ENCODE measurements at places on chromosomes 7 and 10. TPM values are rescaled to one million over a fixed set of nuclear protein-coding genes. Genes with fewer than 3 reads are reported as not detected.

- no peak for DNase-seq
Measured at GRCh38 chr10:88127269-88127668, 263.8 kb downstream of the PTEN start.

GRCh38 chr7:1103789-1104515 lies 16.0 kb downstream of the GPER1 start:
- no peak for DNase-seq

DNA sequence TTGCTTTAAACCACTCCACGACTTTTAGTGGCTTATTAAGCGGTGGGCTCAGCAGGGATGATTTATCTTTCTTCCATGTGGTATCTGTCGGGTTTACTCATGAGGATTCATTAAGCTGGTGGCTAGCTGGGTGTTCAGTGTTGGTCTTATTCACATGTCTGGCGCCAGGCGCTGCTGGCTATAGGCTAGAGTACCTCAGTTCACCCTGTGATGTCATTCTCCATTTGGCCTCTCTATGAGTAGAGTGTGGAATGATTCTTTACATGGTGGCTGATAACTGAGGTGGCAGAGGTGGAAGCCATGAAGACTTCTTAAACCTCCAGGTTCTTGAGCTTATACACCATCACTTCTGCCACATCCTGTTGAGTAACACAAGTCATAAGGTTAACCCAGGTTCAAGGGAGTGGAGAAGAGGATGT lies 115.4 kb downstream of the MLLT10 start:
- no peak for DNase-seq

Gene C10orf95
- polyA plus RNA-seq, result 1.0 TPM

Gene CCDC6
- polyA plus RNA-seq, result 42.1 TPM

Measured in renal pelvis (tissue), 12 donors.